ENCODE measurements at places on chromosomes 1 and 21.

DNA sequence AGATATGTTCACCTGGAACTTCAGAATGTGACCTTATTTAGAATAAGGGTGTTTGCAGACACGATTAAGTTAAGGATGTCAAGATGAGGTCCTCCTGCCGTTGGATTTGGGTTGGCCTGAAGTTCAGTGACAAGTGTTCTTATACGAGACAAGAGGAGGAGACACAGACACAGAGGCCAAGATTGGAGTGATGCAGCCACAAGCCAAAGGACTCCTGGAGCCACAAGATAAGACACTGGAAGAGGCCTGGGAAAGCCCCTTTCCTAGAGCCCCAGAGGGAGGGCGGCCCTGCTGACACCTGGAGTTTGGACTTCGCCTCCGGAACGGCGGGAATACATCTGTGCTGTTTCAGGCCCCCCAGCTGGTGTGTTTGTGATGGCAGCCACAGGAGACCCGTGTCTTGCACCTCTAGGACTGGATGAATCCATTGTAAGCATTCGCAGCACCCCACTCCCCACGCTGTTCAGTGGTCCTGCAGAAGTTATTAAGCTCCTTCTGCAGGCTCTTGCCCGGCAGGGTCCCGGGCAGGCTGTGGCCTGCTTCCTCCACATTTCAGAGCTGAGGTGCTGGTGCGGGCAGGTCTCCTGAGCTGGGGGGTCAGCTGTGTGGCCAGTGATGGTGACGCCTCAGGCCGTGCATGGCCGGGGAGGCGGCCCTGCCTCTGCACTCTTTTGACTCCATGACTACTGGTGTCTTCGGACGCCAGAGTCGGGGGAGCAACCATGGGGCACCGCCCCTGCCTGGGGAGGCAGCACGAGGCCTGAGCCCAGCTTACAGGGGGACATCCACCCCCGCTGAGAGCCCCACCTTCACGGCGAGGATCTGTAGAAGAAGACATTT is 34.6 kb downstream of the UMODL1 start:
- no peak for DNase-seq

- no peak for DNase-seq
Observed at GRCh38 chr1:203519053-203519840, 25.3 kb downstream of the OPTC start.

DNA sequence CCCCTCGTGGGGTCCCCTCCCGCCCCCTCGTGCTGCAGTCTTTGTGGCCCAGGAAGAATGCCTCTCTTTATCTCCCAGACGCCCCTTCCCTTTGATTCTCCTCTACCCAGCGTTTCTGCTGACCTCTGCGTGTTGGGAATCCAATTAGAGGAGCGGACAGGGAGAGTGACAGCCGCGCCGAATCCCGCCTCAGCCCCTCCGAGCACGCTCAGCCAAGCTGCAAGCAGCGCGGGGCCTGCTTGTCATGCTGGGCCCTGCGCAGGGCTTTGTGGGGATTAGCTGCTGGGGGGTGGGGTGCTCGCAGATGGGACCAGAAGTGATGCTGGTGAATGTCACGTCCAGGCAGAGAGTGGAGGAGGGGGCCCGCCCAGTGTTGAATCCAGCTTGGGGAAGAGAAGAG is 91.1 kb downstream of the EPHB2 start:
- DNase-seq, result no peak

- no peak for DNase-seq
Observed at GRCh38 chr1:47738560-47739182, 258.5 kb downstream of the TRABD2B start.

GRCh38 chr1:232937741-232938375 is 12.6 kb upstream of the NTPCR start:
- DNase-seq, result no peak

DNA sequence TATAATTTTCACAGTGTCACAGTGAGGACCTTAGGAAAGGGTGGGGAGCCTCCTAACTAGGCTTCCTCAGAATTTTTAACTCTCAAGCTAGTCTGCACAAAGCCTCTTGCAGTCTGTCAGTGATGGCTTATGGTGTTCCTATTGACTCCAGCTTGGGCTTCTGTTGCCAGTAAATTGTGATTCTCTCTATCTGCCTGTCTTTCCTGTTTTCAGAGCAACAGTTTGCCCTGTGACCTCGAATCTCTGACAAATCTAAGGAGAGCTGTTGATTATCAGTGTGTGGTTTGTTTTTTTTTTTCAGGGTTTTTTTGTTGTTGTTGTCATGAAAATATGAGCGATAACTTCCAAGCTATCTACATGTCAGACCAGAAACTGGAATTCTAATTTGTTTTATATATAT is 423.2 kb upstream of the B3GALT2 start:
- DNase-seq, result no peak

- no peak for DNase-seq
Observed at GRCh38 chr1:93559045-93559444, 111.1 kb downstream of the FNBP1L start.

- DNase-seq, result no peak
Observed at GRCh38 chr21:18041012-18041411, 203.6 kb upstream of the CHODL start.

DNA sequence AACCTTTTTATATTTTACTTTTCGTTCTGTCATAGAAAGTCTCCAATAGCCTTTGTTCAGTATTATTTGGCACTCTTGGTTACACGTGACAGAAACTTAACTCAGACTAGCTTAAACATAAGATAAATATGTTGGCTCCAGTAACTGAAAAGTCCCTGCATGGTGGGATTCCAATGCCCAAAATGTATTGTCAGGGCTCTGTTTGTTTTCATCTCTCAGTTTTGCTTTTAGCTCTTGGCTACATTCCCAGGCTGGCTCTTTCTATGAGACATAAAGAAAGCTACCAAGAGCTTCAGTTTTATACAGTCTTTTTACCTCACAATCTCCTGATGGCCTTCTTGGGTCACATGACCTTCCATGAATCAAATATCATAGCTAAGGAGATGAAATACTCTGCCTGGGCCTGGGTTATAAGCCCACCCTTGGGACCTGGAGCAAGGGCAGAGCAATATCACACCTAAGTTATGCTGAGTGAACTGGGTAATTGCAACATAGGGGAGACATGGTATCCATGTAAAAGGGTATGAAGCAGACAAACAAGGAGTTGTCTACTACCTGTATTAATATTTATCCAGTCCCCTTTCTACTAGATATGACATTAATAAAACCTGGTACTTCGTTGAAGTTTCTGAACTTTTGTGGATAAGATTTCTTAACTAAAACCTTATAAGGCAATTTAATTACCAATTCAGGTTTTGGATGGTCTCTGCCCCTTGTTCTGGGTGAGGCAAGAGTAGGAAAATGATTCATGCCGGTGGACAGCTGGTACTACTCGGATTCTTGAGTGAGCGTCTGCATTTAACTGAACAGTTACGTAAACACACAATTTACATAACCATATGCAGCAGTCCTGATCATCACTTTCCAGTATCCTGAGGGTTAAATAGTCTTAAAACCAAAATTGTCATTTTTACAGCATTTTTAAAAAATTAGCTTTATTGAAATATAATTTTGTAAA is 442.3 kb downstream of the GPATCH2 start:
- DNase-seq, result no peak

GRCh38 chr1:241548008-241548407 is 15.8 kb downstream of the KMO start:
- no peak for DNase-seq

GRCh38 chr1:244436336-244437085 is 15.2 kb downstream of the ADSS2 start:
- no peak for DNase-seq

DNA sequence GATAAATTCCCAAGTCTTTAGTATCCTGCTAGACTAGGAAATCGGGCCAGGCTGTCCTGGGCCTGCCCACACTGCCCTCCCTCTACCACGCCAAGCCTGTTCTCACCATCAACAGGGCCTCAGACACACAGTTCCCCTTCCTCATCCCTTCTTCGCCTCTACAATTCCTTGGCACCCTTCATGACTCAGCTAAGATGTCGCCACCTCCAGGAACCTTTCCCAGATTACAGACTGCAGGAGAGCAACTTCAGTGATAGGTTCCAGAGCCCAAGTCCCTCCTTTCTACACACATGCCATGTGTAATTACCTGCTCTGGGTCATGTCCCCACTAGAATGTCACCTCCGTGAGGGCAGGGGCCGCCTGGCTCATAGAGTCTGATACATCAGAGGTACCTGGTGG is 3.3 kb downstream of the RIMS3 start:
- DNase-seq, result no peak

- DNase-seq, result no peak
Observed at GRCh38 chr1:43994794-43995790, 3.7 kb downstream of the CCDC24 start.

- no peak for DNase-seq
Observed at GRCh38 chr1:181503171-181503810, 20.0 kb downstream of the CACNA1E start.

DNA sequence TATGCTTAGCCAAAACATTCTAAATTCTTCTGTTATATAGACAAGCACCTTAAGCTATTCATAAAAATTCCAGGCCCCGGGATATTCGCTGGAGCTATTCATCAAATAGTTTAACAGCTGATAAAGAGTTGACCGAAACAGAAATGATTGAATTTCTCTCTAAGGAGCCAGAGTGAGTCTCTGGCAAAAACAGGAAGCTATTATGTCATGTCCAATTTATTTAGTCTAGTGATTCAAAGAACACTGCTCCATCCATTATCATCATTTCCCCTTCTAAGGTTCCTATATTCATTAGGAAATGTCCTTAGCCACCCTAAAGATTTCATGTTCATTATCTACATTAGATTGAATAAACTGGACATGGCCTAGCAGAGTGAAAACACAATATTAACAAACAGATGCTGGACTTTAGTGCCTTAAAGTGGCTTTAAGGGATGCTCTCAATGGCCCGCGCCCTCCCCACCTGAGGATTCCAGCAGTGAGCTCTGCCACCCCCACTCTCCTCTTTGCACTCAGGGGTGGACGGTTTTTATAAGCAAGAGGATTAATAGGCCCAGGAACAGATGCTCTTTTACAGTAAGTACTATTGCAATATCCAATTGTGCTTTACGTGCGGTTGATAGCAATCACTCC is 122.1 kb upstream of the RGS1 start:
- DNase-seq, result no peak

- no peak for DNase-seq
Observed at GRCh38 chr1:94250341-94250740, 13.0 kb upstream of the ARHGAP29 start.

DNA sequence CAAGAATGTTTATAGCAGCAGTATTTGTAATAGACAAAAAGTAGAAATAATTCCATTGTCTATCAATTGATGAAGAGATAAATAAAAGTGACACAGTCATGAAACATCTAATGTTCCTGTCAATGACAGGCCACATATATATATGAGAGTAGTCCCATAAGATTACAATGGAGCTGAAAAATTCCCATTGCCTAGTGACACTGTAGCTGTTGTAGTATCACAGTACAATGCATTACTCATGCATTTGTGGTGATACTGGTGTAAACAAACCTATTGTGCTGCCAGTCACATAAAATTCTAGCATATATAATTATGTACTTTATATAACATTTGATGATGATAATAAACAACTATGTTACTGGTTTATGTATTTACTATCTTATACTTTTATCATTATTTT is 141.9 kb upstream of the LYPLAL1 start:
- DNase-seq, result no peak

All from stimulated activated CD8-positive, alpha-beta memory T cell treated with anti-CD3 and anti-CD28 coated beads, Interleukin-15, amount 100 ng/mL, for 48 hours (primary cell).